Left lobe of liver (tissue), 2 donors: ENCODE measurements at places on chromosomes 7 and 10. TPM values are rescaled to one million over a fixed set of nuclear protein-coding genes. Genes with fewer than 3 reads are reported as not detected.

OGA gene
- 32.8 TPM for total RNA-seq

- DNase-seq: no peak
Observed at GRCh38 chr7:117730390-117730789, 142.9 kb downstream of the CTTNBP2 start.

DNA sequence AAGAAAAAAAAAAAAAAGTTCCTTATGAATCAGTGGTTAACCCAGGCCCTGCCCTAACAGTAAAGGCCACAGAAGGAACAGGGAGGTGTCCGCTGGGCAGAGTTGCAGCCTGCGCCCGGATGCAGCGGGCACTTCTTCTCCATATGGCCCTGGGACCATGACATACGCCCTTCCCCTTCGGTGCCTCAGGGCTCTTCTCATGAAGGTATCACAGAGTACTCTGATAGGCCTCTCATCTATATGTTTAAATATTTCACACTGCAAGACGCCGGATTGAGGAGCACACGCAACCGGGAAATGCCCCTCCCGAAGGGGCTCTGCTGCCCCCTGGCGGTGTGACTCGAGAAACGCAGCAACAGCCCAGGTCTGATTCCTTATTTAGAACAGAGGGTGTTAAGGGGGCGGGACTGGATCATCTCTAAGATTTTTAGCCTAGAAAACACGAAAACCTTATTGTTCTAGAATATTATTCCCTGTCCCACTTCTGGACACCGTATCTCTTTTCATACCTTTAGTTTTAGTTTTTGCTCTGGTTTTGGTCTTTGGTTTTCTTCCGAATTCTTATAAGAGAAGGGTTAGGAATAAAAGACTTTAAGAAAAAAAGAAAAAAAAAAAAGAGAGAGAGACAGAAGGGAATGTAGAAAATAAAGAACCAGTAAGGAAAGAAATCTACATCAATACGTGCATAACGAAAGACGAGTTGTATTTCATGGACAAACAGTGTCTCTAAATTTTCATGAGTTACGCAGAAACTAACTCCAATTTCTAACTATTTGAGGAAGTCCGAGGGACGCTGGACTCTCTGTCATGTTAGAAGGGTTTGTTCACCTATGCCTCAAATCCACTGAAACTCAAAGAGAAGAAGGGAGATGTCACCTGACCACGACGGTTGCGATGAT, 12.0 kb downstream of the DAGLB start:
- DNase-seq: peak; percentile 78

- no peak for DNase-seq
Observed at GRCh38 chr10:119688033-119688508, 36.9 kb downstream of the BAG3 start.

SFRP5 gene
- total RNA-seq: 6.4 TPM

MMP21 gene
- total RNA-seq: 0.20 TPM
